ENCODE measurements at places on chromosomes 12 and 14. TPM values are rescaled to one million over a fixed set of nuclear protein-coding genes. Genes with fewer than 3 reads are reported as not detected.

KLHL33 gene
- total RNA-seq, result 0.64 TPM

SLC16A7 gene
- total RNA-seq, result 14.5 TPM

DNA sequence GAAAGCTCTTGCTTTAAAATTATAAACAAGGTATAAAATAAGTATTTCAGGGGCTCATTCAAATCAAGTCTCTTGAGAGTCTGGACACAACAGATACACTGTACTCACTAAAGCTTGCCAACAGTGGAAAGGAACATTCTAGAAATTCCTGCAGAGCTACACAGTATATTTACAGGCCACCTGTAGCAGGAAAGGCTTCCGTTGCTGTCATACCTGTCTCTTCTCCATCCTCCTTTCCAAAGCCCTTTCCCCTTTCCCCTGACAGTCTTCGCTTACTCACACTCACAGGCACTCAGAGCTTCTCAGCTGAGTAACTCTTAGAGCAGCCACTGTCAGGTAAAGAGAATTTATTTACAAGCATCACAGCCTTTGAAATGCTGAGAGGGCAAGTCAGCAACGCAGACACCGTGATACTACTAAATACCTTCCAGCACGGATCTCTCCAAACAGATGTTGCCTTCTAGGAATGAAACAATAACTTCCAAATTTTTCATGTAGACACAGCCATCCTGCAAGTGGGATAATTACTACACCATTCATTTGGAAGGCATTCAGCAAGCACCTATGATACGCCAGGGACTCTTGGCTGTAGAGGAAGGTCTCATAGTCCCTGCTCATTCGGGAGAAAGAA is 167.9 kb downstream of the FOXN3 start:
- no peak for DNase-seq

DNA sequence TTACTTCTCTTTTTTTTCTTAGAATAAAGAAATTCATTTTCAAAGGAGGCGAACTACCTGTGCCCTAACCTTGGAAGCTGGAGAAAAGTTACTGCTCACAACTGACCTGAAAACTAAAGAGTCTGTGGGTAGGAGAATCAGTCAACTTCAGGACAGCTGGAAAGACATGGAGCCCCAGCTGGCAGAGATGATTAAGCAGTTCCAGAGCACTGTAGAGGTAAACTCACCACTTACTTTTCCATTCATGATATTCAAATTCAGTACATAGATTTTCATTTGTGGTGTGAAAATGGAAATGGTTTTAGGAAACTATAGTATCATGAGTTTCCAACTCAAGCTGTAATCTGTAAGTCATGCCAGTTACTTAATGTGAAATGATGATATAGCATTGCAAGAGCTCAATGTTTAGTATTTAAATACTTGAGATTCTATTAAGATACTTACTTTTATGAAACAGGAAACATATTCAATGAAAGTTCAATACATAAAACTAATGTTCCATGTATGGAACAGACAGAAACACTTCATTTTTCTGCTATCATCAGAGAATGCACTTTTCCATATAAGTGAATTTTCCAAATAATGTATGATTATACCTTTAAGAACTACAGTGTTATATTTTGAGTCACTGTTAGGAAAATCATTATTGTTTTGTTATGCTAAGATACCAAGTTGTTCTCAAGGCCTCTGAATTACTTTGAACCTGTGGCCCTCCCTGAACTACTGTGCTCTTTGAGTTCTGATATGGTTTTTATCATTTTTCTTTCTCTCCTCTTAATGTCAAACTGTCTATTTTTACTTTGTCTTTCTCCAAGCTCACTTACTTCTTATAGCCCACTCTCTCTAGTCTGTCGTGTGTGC is 119.0 kb downstream of the ESR2 start:
- no peak for DNase-seq

- DNase-seq, result no peak
These were observed 27.5 kb downstream of the APOBEC1 start for GRCh38 chr12:7638064-7638759.

All from breast epithelium (tissue), 4 donors.